Naive B cell (primary cell): ENCODE measurements at places on chromosomes 16 and 17.

DNA sequence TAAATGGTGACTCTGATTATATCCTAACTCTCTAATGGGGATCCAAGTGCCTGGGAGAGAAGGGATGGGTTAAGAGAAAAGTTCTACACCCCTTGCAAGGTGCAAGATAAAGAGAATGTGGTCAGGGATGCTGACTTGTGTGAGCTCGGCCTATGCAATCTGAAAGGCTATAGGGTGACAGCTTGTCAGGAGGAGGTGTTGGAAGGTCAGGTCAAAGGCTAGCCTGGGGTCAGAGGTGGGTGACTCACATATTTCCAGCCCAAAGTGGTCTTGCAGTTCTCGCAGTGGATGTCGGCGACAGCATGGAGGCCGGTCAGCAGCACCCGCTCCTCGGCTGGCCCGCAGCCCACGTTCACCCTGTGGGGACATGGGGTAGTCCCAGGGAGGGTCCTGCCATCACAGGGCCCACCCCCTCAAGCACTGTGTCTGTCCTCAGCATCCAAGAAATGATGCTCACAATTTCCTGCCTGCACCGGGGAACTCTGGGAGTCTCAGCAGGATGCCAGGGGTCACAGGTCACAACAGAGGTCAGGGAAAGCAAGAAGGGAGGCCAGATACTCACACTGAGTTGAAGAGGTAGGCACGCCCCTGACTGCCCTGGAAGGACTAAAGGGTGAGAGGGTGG lies 1.4 kb downstream of the YPEL3 start:
- DNase-seq: no peak

DNA sequence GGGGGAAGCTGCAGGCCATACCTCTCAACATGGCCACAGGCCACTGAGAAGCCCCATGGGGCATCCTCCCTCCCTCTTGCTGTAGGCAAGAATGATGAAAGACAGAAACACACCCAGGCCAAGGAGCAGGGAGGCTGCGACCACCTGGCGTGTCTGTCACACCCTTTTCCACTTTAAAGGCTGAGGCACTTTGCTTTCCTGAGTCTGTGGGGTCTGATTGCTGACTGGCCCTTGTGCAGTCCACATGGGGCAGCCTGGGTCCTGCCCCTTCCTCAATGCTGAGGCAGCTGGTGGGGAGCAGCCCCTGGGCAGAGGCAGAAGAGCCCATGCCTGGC lies 8.7 kb downstream of the TMEM204 start:
- DNase-seq: no peak

DNA sequence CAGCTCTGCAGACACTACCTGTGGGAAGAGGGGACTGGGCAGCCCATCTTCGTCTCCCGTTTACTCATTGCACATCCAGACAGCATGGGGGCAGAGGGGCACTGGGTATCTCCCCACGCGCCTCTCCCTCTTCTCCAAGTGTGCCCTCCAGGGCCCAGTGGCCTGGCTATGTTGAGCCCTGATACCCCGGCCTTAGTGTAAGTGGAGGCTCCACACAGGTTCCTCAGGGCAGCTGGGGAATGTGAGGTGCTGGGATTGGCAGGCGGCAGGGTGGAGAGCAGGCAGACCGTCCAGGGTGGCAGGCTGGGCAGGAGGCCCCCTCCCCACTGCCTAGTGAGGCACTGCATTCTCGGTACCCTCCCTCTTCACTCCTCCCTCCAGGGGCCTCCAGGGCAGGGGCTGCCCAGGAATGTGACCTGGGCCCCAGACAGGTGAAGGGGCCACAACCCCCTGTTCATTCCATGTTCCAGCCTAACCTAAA lies 13.2 kb upstream of the NAGLU start:
- no peak for DNase-seq

DNA sequence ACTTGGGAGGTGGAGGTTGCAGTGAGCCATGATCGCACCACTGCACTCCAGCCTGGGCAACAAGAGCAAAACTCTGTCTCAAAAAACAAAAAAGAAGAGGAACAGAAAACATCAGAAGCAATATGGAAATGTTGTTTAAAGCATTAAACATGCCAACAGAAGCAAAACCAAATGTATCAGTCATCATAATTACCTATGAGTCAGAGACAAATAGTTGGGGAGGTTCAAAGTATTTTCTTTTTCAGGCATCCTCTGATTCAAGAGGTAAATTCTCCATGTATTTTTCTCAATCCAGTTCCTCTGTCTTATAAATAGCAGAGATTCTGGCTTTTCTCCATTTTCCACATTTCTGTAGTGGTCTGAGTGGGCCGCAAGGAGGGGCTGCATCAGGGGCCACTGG lies 2.1 kb upstream of the TM4SF5 start:
- DNase-seq: no peak
